ENCODE measurements at places on chromosomes 16 and 17.
A peak's percentile ranks its signal among the peaks of the same experiment; 100 is the strongest.

GRCh38 chr17:74045608-74046280, 157.7 kb upstream of the RPL38 start:
- DNase-seq, result peak; percentile 77

DNA sequence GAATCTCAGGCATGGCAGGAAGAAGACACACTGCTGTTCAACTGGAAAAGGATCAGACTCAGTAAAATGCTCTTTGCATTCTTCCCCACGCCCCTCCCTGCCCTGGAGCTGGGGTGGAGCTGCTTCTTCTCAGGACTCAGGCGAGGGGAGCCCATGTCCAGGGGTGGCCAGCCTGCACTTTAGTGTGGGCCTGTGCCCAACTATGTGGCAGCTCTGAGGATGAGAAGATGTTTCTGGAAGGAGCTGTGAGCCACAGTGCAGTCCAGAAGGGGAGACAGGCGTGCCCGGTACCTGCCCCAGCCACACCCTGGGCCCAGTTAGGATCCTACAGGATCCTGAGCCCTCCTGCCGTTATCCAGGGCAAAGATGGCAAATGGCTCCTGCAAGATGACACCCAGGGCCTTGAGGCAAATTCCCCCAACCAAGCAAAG, 120.3 kb downstream of the ANKRD11 start:
- DNase-seq, result peak; percentile 37

GRCh38 chr16:75238132-75238852, 13.1 kb downstream of the BCAR1 start:
- no peak for DNase-seq

GRCh38 chr17:75731086-75731715, 9.9 kb downstream of the ITGB4 start:
- no peak for DNase-seq

DNA sequence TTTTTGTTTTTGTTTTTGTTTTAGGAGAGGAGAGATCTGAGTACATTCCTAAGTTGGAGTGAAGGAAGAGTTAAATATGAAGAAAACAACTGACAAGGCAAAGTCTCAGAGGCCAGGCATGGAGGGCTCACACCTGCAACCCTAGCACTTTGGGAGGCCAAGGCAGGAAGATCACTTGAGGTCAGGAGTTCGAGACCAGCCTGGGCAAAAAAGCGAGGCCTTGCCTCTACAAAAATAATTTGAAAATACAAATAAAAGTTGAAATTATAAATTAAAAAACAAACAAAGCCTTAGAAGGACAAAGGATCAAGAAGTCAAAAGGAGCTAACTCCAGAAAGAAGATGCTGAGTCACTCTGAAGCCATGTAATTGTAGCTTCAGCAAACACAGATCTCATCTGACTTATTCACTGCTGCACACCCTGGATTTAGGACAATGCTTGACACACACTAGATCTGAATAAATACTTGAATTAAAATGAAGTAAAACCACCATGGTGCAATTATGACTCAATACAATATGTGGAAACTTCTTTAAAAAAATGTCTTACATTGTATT, 9.1 kb downstream of the CEP20 start:
- no peak for DNase-seq

DNA sequence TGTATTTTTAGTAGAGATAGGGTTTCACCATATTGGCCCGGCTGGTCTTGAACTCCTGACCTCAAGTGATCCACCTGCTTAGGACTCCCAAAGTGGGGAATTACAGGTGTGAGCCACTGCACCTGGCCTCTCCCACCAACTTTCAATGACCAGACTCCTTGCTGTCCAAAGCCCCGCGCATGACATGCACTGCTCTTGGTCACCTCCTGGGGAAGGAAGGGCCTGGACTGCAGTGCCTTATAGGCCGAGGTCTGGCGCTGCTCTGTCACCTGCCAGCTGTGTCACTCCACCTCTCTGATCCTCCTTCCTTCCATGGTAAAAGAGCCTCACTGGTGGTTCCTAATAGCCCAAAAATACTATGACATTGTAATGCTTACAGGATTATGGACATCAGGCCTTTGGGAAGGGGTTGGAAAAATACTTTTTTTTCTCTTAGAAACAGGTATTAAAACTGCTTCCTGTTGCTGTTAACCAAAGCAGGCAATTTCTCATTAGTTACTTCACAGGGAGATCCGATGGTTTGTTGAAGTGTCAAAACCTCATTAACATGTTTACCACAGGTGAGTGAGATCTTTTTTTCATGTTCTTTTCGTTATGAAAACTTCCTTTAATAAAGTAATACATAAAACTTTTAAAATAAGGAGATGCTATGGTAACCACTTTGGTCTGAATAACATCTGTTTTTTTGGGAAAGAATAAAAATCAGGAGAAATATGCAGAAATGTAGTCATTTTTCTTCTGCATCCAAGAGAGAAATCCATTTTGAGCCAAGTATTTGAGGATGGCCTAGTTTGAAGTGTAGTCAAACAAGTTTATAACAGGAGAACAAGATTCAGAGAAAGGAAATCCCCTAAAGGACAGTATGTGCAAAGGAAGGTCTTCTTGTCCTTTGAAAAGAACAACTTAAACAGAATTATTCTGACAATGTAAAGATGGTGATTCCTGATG, 35.5 kb downstream of the GRB7 start:
- DNase-seq, result no peak

DNA sequence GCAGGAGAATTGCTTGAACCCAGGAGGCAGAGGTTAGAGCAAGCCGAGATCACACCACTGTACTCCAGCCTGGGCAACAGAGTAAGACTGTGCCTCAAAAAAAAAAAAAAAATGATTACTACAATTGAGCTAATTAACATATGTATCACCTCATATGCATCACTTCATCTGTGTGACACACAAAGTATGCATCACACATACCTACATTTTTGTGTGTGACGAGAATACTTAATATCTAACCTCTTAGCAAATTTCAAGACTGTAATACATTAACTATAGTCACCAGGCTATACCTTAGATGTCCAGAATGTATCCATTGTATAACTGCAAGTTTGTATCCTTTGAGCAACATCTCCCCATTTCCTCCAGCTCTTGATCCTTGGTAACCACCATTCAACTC, 214.2 kb upstream of the MON1B start:
- no peak for DNase-seq

GRCh38 chr17:14044702-14045101, 24.6 kb upstream of the COX10 start:
- no peak for DNase-seq

DNA sequence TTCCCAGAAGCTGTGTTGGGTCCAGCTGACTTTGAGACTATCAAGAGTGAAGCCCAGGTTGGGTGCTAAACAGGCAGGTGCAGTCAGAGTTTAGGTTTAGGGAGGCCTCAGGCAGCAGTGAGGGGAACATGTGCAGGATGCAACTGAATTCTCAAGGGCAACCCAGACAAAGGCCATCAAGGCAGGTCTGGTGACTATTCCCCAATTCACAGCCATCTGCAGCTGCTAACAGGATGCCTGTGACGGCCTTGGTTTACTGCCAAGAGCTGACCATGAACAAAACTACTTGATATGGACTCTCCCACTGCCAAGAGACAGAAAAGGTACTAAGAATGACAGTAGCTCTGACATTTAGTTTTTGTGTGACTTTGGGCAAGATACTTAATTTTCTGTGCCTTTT, 45.2 kb upstream of the BCAR1 start:
- DNase-seq, result no peak

DNA sequence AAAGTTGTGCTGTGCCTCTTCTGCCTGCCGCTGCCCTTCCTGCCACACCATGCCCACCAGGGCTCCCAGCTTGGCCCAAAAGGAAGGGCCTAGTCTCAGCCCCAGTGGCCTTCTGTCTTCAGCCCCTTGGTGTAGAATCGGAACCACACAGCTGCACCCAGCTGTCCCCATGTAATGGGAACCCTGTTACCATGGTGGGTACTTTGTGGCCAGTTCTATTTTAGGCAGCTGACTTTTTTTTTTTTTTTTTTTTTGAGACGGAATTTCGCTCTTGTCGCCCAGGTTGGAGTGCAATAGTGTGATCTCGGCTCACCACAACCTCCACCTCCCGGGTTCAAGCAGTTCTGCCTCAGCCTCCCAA, 163.3 kb upstream of the GSE1 start:
- no peak for DNase-seq

DNA sequence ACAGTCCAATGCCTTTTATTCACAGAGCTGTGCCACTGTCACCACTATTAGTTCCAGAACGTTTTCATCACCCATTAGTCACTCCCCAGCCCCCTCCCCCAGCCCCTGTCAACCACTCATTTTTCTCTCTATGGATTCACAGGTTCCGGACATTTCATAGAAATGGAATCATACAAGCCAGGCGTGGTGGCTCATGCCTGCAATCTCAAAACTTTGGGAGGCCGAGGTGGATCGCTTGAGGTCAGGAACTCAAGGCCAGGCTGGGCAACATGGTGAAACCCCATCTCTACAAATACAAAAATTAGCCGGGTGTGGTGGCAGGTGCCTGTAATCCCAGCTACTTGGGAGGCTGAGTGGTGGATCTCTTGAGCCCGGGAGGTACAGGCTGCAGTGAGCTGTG, 759 bp upstream of the PAM16 start:
- no peak for DNase-seq

GRCh38 chr16:7820816-7821215, 488.2 kb downstream of the RBFOX1 start:
- DNase-seq, result peak; percentile 9

GRCh38 chr17:64261417-64262145, 1.5 kb downstream of the TEX2 start:
- DNase-seq, result no peak

DNA sequence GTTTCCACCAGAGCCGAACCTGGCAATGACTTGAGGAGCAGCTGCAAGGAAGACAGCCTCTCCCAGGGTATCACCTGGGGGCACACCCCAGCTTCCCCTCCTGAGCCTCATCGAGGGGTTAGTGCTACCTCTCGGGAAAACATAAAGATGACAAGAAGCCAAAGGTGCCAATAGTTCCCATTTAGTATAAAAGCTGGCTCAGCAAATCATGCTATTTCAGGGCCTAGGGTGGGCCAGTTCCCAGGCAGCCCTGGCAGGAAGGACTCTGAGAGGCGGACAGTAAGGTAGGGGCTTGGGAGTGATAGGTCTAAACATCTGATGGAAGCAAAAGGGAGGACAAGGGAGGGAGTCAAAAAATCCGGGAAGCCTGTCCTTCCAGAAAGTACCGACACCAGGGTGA, 46.2 kb downstream of the SOST start:
- no peak for DNase-seq

- DNase-seq, result no peak
Observed at GRCh38 chr16:21227866-21228265, 5.6 kb upstream of the ANKS4B start.

DNA sequence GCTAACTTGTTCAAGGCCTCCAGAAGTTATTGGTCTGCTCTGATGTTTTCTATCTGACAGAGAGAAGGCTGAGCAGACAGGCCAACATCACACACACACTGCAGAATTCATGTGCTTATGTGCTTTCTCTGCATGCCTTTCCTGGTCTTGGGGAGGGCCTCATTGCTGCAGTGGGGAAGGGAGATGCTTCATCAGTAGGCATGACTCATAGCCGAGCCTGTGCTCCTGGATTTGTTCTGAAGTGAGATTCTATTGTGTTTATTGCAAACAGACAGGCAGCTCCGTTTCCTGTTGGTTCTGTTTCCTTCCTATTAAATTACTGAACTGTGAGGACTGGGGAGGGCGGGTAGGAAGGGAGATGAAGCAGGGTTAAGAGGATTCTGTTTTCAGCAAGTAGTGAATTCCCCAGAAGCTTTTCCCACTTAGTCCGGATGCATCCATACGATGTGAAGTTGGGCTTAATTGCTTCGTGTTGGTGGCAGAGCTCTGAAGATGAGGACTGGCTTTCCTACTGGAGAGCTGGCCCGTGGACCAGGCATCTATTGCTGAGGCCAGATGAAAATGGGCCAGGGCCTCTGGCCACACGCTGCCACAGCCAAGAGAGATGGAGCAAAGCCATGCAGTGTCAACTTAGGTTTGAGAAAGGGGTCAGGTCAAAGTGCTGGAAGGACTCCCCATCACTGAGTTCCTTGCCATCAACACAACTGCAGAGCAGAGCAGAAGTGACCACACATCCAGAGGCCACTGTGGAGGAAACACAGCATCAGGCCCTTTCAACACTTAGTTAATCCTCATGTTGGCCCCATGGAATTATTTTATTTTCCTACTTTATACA, 179.3 kb downstream of the UTP18 start:
- DNase-seq, result peak; percentile 45

DNA sequence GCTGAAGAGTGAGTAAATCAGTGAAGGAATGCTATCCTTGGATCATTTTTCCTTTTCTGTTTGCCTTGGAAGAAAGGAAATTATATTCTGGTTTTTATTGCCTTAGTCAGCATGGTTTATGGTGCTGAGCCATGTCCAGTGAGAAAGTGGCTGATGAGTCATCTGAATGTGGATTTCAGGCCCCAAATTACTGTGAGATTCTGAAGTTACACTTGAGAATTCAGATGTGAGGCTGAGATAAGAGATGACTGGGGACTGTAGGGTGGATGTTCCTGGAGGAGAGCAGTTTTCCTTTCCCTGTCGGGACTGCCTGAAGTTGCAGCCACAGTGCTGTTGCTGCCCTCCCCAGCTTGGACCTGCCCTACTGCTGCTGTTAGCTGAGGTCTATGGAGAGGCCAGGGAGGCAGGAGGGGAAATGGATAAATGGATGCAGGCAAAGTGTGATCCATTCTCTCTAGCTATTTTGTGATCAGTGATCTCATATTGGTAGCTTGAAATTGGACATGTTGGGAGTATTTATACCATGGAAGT, 4.2 kb upstream of the MAP3K14 start:
- DNase-seq, result peak; percentile 73

- peak; percentile 64 for DNase-seq
Observed at GRCh38 chr17:63988741-63989621, 9.2 kb upstream of the PRR29 start.

DNA sequence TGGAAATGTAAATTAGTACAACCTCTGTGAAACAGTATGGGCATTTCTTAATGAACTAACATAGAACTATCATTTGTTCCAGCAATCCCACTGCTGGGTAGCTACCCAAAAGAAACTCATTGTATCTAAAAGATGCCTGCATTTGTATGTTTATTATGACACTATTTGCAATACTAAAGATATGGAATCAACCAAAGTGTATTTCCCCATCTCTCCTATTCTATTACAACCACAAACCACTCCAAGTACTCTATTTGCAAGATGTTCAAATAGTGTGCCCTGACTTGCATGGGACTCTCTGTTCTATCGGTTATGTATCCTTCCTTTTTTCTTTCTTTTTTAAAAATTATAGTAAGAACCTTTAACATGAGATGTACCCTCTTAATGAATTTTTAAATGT, 845.2 kb downstream of the CDH11 start:
- DNase-seq, result no peak

DNA sequence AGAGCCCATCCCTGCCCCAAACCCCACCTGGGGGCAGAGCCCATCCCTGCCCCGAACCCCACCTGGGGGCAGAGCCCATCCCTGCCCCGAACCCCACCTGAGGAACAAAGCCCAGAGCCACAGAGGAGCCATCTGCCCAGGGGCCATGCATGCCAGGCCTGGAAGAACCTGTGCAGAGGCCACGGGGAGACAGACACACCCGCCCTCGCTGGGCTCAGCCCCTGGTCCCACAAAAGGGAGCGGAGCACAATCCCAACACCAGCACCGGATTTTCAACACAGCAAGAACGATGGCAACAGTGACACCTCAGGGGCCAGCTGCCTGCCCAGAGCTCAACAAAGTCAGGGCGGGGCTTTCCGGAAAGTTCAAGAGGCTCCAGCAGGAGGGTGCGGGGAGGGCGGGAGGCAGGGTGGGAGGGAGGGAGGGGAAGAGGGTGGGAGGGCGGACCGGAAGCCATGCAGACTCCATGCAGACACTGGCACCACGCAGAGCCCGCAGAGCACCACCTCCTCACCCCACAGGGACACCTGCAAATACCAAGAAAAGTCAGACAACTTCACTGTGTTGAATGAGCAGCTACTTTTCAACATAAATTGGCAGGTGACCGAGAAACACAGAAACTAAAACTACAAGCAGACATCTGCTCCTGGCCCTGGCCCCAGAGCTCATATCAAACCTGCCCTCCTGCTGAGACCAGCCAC, 27.9 kb upstream of the C16orf95 start:
- DNase-seq, result peak; percentile 38

Data from mesendoderm (in vitro differentiated cells).